Omental fat pad (tissue), 4 donors: ENCODE measurements at places on chromosomes 16 and 17.
A peak's percentile ranks its signal among the peaks of the same experiment; 100 is the strongest.

DNA sequence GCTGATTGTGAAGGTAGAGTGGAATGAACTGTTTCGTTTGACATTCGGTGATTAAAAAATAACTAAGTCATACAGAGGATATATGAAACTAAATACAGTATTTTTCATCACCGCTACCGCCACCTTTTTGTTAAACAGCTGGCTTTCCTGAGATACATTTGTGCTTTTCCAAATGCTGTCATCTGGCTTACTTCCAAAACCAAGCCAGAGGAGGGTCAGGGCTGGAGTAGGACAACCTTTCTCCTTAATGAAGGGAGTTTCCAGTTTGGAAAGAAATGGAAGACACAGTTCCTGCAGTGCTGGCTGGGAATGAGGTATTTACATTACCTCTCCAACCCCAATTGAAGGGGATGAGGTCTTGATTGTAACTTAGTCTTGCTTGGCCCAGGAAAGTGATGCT is 3.2 kb downstream of the TNRC6C start:
- no peak for DNase-seq

GRCh38 chr16:56630134-56630533 is 2.3 kb upstream of the MT1M start:
- no peak for DNase-seq

DNA sequence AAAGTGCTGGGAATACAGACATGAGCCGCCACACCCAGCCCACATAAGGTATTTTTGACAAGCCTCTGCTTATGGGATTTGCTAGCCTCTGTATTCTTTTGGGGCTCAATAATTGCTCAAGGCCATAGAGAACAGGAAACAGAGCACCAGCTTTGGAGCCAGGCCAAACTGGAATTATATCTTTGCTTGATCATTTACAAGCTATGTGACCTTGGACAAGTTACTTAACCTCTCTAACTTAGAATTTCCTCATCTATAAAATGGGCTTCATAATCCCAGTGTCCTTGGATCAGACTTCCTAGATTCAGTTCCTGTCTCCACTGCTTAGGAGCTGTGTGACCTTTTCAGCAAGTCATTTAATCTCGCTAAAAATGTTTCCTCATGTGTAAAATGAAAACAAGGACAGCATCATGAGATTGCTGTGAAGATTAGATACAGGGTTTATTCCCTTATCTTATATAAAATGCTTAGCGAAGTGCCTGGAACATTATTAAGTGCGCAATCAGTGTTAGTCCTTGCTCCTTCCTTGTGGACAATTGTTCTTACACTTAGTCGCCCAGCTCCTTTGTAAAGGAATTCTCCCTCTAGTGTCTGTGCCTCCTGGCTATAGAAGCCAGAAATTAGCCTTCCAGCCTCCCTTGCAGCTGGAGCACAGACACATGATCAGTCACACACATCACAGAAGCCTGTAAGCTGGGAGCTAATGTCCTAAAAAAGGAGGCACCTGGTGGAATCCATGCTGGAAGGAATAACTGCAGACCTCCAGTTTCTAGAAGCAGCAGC is 16.6 kb downstream of the KRT9 start:
- DNase-seq: no peak

GRCh38 chr16:23930791-23931190 is 95.0 kb downstream of the PRKCB start:
- DNase-seq: no peak

- DNase-seq: no peak
These were observed 602.1 kb upstream of the GOT2 start for GRCh38 chr16:59336136-59336695.

- DNase-seq: no peak
These were observed 76.0 kb downstream of the WIPI1 start for GRCh38 chr17:68381076-68381900.

- DNase-seq: no peak
These were observed 22.1 kb downstream of the TRIM25 start for GRCh38 chr17:56891751-56892150.

- DNase-seq: no peak
These were observed 73.0 kb downstream of the BCAS3 start for GRCh38 chr17:60750640-60751039.

DNA sequence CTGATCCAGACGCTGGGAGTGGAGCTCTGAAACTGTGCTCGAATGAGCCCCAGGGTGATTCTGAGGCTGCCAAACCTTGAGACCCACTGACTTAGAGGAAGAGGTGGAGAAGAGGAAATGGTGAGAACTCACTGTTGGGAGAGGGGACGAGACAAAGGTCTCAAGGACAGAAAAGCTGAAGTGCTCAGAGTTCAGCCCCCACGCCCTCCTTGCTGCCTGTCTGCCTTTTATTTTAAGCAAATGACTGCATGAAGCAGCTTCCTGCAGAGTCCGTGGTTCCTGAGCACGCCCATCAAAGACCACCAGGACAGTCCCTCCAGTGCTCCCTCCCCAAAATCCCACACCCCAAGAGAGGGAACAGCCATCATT is 20.4 kb downstream of the COTL1 start:
- no peak for DNase-seq

DNA sequence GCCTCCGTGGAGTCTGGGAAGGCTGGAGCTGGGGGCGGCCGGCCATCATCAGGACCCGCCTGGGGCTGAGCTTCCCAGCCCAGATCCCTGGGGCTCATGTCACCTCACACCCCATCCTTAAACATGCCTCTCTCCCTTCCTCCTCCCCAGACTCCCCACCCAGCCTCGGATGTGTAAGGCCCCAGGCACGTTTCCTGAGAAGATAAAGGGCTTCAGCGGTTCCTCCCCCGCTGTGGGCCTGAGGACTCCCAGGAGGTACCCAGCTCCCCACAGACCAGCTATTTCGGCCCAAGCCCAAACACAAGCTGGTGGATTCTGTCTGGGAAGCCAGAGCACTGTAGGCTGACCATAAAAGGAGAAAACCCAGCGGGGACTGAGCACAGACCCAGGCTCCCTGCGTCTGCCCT is 49.2 kb downstream of the MYH11 start:
- no peak for DNase-seq

- DNase-seq: no peak
These were observed 17.0 kb downstream of the LSM12 start for GRCh38 chr17:44049294-44050060.

- DNase-seq: no peak
These were observed 219.7 kb downstream of the IRF8 start for GRCh38 chr16:86118467-86119307.

DNA sequence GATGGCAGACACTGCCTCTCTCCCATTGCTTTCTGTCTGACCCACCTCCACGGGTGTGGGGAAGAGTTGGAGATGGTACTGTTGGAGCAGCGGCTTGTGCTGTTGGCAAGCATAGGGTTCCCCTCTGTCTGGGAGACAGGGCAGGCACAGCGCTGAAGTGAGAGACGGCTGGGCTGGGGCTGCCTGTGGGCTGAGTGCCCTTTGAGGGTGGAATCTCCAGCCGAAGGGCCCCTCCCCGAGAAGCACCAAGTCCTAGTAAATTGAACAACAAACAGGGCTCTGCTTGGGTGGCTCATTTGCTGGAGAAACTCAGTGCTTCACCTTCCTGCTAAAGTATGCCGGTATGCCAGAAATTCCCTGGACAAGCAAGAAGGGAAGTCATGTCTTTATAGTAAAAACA is 79.7 kb downstream of the KSR1 start:
- no peak for DNase-seq

- no peak for DNase-seq
These were observed 15.7 kb upstream of the WFDC1 start for GRCh38 chr16:84278968-84279367.

- DNase-seq: no peak
These were observed 8.3 kb upstream of the CDH5 start for GRCh38 chr16:66358231-66358630.

DNA sequence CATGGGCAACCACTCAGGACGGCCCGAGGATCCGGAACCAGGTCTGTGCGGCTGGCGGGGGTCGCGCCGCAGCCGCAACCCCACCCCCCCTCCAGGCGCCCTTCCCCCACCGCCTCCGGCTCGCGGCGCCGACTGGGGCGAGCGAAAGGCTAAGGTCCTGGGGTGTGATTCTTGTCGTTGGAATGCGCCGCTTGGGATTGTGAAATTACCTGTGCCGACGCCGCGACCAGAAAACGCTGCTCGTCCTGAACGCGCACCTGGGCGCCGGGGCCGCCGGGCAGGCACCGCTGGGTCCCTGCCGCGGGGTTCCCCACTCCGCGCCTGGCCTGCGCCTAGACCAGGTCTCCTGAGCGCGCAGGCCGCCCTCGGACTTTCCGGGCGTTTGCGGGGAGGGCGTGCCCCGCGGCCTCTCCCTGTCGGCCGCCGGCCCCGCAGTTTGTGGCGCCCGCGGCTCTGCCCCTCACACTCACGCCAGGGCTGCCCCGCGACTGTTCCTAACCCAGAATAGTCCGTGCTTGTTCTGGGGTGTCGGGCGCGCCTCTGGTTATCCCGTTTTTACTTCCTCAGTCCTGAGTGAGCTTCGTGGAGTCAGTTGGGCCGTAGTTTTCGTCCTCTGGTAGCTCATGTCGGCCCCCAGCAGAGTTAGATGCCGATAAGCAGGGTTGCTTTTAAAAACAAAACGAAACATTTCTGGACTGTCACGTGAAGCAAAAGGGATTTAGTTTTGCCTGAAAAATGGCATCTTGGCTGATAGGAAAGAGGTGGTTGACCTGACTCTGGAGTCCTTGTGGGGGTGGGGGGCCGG is 147.2 kb downstream of the SPECC1 start:
- peak; percentile 40 for DNase-seq

GRCh38 chr17:31654936-31655335 is 204.1 kb downstream of the COPRS start:
- DNase-seq: no peak

GRCh38 chr17:46150216-46150963 is 42.8 kb downstream of the KANSL1 start:
- DNase-seq: no peak

GRCh38 chr16:55184619-55185018 is 139.4 kb upstream of the IRX6 start:
- DNase-seq: no peak

DNA sequence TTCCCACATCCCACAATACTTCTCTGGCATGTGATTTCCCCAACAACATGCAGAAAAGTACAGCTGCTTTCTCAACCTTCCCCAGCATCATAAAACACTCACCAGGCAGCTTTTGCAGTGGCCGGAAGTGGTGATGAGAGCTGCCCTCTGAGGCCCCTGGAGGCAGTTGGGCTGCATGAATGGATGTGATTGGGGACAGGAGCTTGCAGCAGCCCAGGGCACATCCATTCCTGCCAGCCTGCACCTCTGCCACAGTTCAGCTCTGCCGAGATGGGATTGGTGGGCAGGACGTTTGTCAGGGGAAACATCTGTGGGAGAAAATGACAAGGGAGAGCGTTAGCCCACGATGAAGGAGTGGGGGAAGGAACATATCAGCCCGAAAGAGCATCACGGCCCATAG is 19.8 kb downstream of the NUBP1 start:
- no peak for DNase-seq

- no peak for DNase-seq
These were observed 63.5 kb downstream of the SPECC1 start for GRCh38 chr17:20072692-20072992.

- DNase-seq: peak; percentile 52
These were observed 34.4 kb upstream of the PRKCB start for GRCh38 chr16:23801378-23801777.

GRCh38 chr17:78108726-78109488 is 19.6 kb downstream of the TMC6 start:
- DNase-seq: no peak

DNA sequence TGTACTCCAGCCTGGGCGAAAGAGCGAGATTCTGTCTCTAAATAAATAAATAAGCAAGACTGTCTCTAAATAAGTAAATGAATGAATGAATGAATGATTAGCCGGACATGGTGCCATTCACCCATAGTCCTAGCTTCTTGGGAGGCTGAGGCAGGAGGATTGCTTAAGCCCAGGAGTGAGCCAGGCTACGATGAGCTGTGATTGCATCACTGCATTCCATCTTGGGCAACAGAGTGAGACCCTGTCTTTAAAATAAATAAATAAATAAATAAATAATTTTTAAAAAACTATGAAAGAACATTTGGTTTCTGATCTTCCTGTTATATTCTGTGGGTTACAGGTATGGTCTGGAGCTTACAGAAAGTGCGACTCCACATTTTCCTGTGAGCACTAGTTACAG is 65.0 kb downstream of the C17orf58 start:
- no peak for DNase-seq

DNA sequence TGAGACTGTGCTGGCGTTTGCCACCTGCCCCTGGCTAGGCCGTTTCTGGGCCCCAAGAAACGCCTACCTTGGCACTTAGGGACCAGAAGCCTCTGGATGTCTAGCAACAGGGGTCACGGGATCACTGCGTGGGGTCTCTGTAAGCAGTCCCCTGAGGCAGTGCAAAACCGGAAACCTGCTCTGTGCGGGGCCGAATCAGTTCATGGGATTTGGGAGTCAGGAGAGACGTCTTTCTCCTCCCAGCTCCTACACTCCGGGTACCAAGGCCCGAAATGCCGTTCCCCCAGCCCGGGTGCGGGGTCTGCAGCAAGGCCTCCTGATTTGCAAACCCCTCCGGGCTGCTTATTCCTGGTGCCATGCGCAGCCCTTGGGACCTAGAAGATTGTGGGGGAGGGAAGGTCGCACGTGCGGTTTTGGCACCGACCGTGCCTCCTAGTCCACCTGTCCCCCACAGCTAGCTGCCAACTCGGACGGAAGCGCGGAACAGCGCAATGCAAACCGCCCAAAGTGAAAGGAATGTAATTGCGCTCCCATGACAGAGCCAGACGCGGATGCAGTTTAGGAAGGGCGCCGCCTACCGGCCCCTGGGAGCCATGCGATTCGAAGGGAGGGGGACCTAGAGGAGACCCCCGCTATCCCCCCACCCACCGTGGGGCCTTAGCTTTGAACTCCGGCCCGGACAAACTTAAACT is 6.5 kb downstream of the IRX5 start:
- DNase-seq: no peak

DNA sequence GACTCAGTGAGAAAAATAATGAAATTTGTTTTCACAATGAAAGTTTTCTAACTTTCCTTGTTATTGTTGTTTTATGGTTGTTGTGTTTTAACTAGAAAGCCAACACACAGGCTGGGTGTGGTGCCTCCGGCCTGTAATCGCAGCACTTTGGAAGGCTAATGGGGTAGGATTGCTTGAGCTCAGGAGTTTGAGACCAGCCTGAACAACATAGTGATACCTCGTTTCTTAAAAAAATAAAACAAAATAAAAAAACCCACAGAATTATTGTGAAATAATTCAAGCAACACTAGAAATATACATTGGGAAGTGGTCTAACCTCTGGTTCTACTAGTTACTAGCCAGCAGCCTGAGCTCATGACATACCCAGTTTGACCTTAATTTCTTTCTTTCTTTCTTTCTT is 630 bp downstream of the MILR1 start:
- no peak for DNase-seq

DNA sequence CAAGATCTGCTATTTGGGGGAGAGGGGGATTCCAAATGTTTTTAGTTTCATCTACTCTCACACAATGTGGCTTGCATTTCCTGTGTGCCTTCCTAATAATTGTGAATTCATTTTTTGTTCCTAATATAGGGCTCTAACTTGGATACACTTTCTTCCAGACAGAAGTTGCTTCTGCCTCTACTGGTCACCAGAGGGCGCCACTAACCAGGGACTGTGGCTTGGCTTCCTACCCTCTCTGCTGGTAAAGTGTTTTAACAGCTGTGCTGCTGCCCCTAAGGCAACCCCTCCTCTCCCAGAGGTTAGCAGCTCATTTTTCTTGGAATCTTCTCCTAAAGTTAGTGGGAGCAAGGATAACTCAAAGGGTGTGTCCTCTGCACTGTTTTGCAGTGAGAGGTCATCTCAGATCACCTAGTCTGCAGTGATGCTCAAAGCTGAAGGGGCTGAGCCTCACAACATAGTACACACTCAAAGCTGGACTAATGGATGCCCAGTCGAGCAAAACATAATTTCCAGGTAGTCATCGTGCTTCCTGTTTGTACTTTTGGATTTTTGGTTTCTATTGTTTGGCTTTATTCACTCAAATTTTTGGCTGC is 5.0 kb upstream of the PRSS54 start:
- no peak for DNase-seq
